ENCODE measurements at places on chromosomes 4 and X.

DNA sequence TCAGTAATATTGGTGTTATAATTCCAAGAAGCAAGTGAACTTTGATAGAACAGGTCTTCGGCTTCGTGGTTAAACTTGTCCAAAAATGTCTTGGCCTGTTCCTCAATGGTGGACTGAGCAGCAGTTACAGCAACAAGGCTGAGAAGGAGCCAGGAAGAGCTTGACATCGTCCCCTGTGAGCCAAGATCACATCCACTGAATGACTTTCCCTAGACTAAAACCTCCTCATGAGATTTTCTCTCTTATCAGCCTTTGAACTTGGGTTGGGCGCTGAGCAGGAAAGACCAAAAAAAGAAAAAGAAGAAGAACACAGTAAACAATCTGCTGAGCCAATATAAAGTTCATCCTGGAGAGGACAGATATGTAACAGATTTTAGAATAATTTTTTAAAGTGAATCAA lies at the start of gene ACE2:
TSS of gene ACE2 (minus strand) at position 216 of the 400 bp plus-strand sequence. CDS start at position 167, 49 bp downstream.
- no peak for DNase-seq

- DNase-seq: no peak
These were observed 47.2 kb downstream of the RAB33B start for GRCh38 chr4:139501117-139501516.

DNA sequence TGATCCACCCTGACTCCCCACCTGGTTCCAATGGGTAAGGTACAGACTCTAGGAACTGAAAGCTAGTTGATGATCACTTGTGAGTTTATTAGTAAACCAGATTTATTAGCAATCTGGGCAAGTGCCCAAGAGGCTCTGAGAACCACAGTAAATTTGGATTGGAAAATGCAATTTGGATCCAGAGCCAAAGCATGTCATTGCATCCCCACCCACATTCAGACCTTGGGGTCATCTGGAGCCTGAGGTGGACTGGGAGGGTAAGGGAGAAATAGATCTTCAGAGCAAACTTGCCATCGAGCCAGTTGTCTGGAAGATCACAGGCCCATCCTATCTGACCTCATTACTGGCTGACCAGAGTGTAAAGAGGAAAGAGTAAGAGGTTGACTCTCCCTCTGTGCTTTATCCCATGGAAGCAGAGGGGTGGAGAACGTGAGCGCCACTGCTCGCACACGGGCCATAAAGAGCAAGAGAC lies 78.7 kb upstream of the RASGEF1B start:
- peak; percentile 39 for DNase-seq

- peak; percentile 48 for DNase-seq
These were observed 28.1 kb downstream of the INPP4B start for GRCh38 chr4:142818031-142818430.

GRCh38 chrX:6986915-6987314 lies 160.6 kb upstream of the STS start:
- no peak for DNase-seq

DNA sequence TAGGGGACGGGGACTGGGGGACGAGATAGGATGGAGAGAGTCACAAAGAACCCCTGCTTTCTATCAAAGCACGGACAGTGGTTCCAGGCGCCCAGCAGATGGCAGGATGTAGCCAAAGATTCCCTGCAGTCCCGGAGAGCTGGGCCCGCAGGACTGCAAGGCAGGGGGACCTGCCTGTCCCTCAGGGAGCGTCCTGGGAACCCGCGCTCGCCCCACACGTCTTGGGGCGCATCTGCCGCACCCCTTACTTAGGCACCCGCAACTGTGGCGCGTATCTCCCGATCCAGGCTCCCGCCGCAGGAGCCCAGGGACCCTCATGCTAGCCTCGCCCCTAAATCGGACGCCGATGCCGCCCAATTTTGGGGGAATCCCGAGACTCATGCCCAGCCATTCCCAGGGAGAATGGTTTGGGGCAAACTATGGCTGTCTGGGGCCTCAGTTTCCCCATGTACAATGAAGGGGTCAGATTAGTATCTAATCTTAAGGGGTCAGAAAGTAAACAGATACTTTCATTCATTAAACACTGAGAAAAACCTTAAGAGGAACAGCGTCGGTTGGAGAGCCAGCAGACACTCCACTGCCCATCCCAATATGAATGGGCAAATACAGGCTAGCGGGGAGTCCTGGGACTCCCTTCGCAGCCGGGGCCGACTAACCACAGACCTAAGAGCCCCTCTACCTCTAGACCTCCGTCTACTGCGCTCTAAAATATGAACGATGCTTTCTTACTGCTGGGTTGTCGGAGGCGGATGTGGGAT lies 581 bp upstream of the STK32B start:
- peak; percentile 59 for DNase-seq

DNA sequence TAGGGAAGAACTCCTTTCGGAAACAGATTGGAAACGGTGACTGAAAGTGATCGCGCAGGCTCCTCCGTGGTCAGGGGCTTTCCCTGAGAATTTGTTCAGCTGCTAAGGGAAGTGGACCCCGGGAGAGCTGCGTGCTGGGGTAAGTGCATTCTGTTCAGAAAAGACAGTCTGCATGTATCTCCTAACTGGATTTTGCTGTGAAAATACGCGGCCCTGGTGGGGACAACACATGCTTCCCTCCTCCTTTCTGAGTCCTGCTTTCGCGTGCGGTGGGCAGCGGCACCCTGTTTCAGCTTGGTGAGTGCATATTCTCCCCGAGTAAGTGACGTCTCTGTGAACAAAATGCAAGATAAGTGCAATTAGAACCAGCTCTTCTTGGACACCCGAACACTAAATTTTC lies 195.6 kb downstream of the STIM2 start:
- no peak for DNase-seq

DNA sequence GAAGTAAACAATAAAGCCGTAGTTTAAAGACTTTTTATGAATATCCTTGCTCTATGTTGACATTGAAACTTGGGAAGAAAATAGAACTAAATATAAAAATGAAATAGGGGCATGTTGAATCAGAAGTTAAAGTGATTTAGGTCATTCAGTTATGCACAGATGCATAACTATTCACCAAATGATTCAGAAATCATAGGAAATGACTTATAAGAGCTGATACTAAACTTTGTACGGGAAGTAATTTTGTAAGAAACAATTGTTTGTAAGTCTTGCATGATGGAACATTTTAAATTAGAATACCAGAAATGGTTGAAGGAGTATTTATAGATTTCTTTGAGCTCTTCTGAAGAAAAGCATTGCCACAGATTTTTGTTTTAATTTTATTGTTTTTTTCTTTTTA lies 246.5 kb downstream of the CPE start:
- DNase-seq: no peak

DNA sequence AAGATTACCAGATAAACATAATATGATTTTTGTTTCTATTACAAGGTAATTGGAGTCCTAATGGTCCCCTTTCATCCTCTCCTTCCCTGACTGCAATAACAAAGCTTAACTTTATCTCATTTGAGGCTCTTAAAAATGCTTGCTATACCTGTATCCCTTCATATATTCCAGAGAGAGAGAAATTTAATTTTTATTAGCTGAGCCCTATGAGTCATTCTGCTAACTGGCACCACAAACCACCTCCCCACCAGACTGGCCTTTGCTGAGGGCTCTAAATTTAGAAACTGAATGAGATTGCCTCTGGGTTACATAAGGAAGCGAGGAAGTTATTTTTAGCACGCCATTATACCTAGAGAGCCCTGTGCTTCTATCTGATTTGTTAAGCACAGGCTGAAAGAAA lies 27.4 kb downstream of the CBLL2 start:
- peak; percentile 75 for DNase-seq

DNA sequence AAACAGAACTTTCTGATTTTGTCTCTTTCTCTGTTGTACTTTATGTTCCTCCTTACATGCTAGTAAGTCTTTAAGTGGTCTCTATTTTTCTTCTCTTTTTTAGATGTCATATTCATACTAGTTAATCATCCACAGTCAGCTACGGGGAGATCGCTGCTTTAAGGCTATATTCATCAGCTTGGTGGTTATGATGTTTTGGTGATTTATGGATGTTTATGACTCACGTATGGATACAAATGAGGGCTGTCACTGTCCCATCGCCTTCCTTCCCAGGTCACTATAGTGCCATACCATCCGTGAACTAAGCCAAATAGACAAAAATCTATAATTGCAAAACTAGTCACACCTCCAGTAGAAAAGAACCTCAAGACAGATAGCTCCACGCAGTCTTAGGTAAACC lies 296.8 kb upstream of the AADAT start:
- no peak for DNase-seq

DNA sequence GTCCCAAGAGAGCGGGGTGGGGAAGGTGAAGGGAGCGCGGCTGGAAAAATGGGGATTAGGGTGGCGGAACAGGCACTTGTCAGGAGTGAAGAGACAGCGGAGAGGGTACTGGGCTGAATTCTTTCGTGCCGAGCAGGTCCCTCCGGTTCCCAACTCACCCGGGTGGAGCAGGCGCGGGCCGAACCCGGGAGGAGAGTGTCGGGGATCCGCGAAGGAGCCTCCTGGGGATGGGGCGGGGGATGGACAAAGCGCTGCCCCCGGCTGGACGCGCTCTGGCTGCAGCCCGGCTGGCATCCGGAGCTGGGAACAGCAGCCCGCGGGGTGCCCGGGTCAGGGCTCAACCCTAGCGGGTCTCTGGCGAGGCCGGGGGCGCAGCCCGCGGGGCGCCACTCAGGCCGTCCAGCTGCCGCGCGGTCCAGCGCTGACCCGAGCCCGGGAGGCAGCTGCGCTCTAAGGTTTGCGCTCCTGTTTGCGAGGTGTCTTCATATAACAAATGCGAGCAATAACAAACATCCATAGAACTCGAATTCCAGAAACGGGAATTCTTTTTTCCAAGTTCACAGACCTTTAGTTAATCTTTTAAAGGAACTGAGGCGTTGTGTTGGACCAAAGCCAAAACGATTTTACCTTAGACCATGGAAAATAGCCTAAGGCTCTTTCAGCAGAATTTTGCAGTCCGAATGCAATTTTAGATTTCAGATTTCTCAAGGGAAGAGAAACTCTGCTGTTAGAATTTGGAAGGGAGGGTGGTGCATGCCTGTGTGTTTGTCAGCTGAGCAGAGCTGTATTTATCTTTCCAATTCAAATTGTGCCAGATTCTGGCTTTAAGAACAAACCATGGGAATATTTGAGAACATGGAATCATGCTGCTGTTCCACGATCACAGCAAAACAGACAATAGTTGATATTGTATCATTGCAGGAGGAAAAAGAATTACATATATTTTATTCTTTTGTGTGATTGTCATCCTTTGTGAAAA lies 744 bp downstream of the NPY5R start:
- peak; percentile 70 for DNase-seq

DNA sequence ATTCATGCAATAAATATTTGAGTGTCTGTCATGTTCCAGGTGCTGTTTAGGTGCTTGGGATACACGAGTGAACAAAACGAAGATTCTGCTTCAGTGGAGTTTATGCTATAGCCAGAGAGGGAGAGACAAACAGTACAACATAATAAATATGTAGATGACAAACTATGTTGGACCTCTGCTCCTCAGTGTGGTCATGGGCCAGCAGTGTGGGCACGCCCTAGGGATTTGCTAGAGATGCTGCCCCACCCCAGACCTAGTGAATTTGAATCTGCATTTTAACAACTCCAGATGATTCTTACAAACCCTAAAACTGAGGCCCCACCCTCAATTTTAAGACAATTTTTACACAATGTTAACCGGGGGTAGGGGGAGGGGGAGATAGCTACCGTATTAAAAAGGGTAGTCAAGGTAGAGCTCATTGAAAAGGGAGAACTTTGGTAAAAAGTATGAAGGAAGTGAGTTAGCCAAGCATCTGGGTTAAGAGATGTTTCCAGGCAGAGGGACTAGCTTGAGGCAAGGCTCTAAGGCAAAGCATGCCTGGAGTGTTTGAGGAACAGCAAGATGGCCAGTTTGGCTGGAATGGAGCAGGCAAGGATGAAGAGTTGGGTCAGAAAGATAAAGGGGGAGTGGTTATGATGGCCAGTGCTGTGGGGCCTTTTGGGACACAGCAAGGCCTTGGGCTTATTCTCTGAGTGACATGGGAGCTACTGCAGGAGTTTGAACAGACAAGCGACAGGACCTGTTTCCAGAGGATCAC lies 42.4 kb downstream of the SEPSECS start:
- no peak for DNase-seq

DNA sequence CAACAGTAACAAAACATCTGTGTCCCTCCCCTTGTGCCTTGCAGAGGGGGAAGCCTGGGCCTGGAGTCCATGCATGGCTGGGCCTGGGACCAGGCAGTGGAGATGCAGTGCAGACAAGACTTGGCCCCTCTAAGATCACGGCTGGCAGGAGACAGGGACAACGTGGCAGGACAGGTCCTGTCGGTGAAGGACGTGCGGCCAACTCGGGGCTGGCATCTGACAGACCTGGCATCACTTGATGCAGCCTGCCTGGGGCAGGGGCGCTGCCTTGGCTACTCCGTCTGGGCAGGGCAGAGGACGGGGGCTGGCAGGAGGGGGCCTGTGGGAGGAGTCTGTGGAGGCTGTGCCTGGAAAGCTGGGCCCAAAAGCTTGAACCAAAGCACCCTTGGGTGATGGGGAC lies 112.1 kb downstream of the CPZ start:
- no peak for DNase-seq

GRCh38 chr4:6419452-6420028 lies 52.9 kb downstream of the PPP2R2C start:
- DNase-seq: no peak

DNA sequence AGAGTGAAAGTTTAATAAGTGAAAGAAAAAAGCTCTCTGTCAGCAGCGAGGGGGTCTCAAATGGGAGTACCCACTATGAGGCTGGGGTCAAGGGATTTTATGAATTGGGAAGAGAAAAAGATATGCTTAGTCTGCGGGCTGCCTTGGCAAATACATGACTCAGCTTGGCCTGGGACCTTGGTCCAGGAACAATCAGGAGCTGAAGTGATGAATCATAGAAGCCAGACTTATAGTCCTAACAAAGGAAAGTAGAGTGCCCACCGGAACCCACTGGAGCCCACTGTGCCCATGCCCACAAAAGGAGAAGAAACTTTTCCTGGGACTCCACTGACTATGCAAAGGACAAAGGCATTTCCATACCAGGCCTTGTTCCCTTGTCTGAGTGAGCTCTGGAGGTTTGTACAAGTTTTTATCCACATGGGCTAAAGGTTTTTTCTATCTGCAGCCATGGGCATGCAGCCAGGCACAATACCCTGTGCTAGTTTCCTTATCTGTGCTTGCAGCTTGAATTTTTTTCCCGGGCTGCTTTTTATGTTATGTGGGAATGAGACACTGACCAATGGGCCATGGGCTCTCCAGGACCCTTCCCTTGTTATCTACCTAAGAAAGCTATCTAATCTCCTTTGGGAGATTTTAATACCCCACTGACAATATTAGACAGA lies 201.7 kb downstream of the FAM133A start:
- DNase-seq: no peak

DNA sequence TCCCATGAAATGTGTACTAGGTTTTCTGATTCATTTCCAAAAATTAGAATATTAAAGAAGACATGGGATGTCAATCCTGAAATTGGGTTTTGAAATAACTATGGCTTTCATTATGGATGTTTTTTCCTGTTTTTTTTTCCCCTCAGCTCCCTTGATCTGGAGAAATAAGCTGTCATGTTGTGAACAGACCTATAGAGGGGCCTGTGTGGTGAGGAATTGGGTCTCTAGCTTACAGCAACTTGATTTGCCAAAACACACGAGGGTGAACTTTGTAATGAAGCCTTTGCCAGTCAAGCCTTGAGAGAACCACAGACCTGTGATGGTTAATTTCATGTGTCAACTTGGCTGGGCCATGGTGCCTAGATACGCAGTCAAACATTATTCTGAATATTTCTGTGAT lies 2413.6 kb downstream of the PCDH7 start:
- DNase-seq: no peak

GRCh38 chrX:70434352-70434866 lies 10.2 kb upstream of the DLG3 start:
- peak; percentile 65 for DNase-seq

GRCh38 chrX:131301155-131301554 lies 12.0 kb upstream of the IGSF1 start:
- no peak for DNase-seq

GRCh38 chr4:168480931-168481611 lies 779 bp upstream of the DDX60L start:
- peak; percentile 87 for DNase-seq

All from renal cortical epithelial cell (primary cell).